D341Med (cell line): ENCODE measurements at places on chromosomes 16 and 17.

GRCh38 chr16:11605891-11606290 is 19.2 kb upstream of the LITAF start:
- no peak for DNase-seq

DNA sequence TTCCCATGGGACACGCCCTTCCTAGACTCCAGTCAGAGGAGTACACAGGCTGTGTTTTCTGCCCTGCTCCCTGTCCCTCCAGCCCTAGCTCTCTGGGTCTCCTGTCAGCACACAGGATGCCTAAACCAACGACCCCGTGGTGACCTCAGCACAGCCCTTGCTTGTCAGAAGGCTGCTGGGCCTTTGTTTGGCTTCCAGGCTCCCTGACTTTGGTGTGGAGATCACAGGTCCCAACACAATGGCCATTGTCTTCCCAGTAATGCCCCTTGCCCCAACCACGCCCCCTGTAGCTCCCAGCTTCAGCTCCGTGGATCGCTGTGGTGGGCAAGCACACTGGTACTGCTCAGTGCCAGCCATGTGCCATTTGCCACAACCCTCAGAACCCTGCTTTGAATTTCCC is 15.0 kb downstream of the HNF1B start:
- no peak for DNase-seq

- no peak for DNase-seq
These were observed 43.2 kb upstream of the METRNL start for GRCh38 chr17:83036193-83036592.

DNA sequence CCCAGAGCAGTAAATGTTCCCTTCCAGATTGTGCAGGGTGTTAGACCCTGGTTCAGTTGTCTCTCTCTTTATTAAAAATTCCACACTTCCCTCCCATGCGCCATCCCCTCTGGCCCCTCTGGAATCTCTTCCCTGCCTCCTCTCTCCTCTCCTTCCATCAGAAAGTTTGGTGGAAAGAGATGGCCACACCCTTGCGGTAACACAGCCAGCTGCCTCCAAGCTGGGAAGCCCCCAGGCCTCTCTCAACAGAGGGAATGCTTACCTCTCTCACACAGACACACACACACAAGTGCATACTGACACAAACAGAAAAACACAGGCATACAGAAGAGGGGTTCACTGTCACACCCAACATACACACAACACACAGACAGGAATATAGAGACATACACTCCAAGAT is 220.5 kb downstream of the C16orf78 start:
- no peak for DNase-seq

DNA sequence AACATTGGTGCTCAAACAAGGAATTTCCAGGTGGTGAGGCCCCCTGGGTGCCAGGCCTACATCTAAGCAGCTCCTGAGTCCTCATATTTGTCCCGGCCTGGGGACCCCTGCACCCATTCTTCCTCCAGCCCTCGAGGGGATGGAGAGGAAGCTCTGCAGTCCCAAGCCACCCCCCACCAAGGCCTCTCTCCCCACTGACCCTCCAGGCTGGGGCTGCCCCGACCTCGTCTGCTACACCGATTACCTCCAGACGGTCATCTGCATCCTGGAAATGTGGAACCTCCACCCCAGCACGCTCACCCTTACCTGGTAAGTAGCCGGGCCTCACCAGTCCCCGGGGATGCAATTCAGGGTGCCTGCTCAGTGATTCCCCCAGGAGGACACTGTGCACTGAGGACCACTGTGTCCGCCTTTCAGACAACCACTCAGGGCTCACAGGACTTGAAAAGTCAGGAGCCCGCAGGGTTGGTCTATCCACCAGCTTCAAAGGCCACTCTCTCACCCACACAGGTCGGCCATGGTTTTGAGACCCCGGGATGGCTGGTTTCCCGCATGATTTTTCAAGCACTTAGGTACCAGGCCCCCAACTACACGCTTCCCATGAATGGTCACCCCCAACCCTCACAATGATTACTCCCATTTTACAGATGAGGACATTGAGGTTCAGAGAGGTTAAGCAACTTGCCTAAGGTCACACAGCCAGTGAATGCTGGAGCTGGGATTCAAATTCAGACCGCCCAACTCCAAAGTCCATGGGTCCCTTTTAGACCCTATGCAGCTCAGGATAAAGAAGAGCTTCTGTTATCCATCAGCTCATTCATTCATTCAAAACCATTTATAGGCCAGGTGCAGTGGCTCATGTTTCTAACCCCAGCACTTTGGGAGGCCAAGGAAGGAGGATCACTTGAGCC is 32.4 kb downstream of the IL21R start:
- DNase-seq: no peak

- no peak for DNase-seq
These were observed 288.6 kb downstream of the SNX29 start for GRCh38 chr16:12265108-12265507.

DNA sequence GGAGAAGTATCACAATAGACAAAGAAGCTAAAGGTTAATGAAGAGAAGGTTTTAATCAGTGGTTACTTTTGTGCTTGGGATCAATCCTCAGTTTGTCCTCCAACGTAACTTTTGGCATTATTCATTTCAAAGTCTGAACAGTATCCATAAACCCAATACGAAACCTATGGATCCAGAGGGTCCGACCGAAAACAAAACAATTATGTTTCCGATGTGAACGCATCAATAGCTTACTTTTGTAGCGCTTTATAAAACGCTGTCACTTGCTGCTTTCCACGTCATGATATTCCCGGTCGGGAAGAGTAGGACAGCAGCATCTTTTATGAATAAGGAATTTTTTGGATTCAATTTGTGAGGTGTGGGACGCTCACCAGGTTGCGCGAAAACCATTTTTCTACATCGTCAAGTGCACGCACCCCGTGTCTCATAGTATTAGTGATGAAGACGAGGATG is 383.8 kb downstream of the ZFHX3 start:
- DNase-seq: no peak

GRCh38 chr17:32588135-32588534 is 101.3 kb downstream of the CDK5R1 start:
- DNase-seq: no peak

DNA sequence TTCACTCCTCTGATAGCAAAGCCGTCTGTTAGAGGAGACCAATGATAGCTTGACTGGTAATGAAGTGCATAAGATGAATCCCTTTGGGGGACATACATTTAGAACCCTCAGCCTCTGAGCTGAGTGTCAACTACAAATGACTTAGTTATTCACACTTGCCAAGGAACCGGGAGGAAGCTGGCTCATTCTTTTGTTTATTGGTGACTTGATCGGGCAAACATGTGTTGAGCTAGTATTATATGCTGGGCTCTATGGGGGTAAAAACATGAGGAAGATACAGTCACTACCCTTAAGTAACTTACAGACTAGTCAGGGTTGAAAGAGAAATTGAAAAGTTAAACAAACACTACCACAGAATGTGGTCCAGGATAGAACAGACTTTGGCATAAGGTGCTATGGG is 3.0 kb downstream of the CCL16 start:
- no peak for DNase-seq

GRCh38 chr16:72935896-72936295 is 112.0 kb downstream of the ZFHX3 start:
- DNase-seq: no peak

DNA sequence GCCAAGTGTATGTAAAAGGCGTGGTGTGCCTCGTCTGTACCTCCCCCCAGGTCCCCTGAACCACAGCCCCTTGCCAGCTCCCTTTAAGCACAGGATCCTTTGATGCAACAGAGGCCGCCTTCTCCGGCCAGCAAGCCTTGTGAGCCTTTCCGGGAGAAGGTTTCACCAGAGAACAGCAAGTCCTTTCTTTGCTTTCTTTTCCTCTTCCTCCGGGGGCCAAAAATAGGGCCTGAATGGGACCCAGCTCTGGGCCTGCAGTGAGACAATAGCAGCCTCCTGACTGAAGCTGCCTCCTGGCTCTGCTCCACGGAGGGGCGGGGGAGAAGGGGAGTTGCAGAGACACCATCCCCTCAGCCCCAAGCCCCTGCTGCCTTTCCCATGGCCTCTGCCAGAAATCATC is 9.0 kb downstream of the ADGRG1 start:
- no peak for DNase-seq

DNA sequence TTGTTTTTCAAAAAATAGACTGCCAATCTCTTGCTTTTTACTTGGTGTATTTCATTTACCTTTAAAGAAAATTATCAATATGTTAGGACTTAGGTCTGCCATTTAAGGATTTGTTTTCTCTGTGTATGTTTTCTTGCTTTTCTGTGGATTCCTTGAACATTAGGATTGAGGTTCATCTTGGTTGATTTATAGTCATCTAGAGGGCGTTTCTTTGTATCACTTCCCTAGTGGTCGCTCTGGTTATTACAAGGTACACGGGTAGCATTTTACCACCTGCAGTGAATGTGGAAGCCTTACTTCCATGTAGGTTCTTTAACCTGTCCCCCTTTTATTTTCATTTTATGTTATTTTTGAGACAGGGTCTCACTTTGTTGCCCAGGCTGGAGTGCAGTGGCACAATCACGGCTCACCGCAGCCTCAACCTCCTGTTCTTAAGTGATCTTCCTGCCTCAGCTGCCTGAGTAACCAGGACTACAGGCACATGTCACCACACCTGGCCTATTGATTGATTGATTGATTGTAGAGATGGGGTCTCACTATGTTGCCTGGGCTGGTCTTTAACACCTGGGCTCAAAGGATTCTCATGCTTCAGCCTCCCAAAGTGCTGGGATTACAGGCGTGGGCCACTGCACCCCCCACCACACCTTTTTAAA is 35.2 kb upstream of the CBX4 start:
- DNase-seq: peak; percentile 74

DNA sequence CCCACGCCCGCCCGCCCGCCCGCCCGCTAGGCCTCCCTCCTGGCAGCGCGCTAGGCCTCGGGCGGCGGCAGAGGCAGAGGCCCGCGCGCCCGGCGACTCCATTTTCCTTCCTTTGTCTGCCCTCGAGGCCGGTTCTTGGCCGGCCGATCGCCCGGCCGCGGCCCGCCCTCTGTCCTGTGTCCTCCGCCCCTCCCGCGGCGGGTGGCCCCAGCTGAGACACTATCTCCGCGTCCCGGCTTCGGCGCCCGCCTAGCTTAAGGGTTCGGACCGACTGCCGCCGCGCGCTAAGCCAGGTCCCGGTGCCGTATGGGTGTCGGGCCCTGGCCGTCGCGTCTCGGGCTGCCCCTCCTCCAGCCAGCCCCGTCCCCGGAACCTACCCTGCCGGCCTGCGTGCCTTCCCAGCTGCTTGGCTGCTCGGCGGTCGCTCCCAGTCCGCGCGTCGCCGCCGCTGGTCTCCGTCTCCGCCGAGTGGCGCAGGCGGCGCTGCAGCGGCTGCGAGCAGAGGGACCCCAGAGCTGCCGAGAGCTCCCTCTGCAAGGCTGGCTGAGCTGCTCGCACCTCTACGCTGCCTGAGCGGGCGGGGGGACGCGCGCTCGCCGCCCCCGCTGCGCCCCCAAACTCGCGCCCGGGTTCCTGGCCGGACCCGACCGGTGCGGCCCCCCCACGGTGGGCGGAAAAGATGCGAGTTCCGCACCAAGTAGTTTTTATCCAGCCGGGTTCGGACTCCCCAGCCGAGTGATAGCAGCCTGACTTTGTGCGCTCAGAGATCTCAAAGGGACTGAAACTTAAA is 787 bp downstream of the CTCF start:
- peak; percentile 74 for DNase-seq

DNA sequence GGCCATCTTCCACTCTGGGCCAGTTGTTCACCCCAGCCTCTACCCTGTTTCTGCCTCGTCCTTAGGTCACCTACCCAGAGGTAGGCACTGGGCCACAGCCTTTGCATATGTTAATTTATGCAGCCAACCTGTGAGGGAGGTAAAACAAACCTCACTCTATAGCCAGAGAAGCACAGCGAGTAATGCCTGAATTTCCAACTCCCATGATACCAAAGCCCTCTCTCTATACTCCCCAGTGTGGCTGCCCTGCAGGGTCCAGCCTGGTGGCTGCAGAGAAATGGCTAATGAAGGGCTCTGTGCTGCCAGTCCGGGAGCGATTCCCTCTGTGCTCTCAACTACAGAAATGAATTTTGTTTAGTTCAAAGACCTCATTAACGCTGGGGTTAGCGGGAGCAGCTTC is 397.0 kb upstream of the CCL2 start:
- DNase-seq: no peak

DNA sequence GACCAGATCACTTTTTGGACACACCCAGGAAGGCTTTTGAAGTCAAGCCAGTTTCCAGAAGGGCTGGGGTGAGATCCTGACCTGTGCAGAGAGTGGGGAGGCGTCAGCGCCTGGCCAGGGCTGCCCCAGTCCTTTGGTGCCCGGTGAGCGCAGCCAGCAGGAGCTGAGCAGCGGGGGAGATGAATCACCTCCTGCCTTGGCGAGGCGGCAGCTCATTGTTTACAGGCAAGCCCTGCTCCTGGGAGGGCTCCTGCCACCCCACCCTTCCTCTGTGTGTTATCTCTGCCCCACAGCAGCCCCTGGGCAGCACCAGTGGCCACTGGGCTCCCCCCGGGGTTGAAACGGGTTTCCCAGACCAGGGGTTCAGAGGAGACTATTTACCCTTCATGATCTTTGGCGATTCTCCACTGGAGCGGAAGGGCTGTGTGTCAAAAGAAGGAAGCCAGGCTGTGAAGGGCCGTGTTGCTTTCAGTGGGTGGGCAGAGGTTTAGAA is 14.1 kb upstream of the ITGB4 start:
- DNase-seq: no peak

DNA sequence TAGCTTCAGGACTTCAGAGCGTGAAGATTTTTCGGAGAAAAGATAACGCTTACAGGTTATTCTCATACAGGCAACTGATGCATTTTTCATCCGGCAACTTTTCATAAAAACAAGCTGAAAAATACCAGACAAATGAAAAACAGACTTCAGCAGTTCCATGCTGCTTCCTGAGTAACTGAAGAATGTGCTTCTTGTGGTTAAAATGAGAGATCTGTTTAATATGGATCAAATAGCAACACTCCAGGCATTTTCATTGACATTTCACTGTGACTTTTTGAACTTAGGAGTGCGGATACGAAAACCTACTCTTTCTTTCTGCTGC is 705 bp upstream of the PITPNC1 start:
- no peak for DNase-seq

DNA sequence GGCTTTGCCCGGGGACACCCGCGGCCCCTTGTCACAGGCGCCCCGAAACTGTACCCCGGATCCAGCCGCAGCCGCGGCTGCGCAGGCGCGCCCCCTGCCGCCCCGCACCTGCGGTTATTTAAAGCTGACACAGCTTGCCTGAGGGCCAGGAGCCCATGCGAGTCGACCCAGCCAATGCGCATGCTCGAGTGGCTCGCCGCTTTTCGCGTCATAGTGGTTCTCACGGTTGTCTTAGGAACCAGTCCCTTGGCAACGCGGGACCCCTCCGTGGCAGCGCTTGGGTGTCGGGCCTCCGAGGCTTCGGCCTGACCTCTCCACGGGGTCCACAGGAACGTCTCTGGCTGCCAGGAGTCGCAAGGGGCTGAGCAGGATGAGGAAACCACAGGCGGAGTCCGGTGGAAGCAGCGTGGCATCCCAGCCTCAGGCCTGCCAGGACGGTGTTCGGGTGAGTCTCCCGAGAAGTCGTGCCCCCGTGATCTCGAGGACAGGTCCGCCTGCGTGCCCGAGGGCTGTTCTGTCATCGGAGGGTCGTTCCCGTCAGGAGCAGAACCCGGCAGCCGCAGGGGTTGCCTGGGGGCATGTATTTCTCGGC is 716.9 kb downstream of the KCNJ18 start:
- no peak for DNase-seq

GRCh38 chr16:31243734-31244670 is 15.8 kb upstream of the ITGAM start:
- DNase-seq: no peak
